ENCODE measurements at places on chromosomes 13 and 19. TPM values are rescaled to one million over a fixed set of nuclear protein-coding genes. Genes with fewer than 3 reads are reported as not detected.

Gene CYP4F22
- not detected for total RNA-seq

Gene F7
- total RNA-seq, result 0.73 TPM

Gene CEACAM1
- 11.1 TPM for total RNA-seq

Gene RAB4B
- total RNA-seq, result 15.5 TPM

Gene ZNF350
- 8.3 TPM for total RNA-seq

Gene HIF3A
- not detected for total RNA-seq

Gene APOC1
- 5.1 TPM for total RNA-seq

All from melanocyte of skin (primary cell).